ENCODE measurements at places on chromosomes 3 and 15.

- no peak for DNase-seq
These were observed 2.6 kb upstream of the C15orf62 start for GRCh38 chr15:40766906-40767837.

DNA sequence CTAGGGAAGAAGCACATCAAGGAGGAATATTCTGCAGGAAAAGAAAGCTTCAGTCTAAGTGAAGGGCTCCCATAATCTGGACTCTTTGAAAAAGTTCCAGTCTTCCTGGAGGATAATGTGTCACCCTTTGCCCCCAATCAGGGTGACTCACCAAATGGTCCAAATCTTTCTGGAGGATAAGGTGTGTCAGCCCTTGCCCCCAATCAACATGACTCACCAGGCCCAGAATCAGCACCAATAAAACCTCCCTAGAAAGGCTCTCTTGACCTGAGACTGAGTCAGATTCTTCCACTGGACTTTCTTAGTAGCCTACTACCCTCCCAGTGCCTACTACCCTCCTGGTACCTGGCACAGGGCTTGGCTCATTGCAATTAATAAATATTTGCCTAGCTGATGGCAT lies 9.5 kb upstream of the ARL14 start:
- DNase-seq = no peak

DNA sequence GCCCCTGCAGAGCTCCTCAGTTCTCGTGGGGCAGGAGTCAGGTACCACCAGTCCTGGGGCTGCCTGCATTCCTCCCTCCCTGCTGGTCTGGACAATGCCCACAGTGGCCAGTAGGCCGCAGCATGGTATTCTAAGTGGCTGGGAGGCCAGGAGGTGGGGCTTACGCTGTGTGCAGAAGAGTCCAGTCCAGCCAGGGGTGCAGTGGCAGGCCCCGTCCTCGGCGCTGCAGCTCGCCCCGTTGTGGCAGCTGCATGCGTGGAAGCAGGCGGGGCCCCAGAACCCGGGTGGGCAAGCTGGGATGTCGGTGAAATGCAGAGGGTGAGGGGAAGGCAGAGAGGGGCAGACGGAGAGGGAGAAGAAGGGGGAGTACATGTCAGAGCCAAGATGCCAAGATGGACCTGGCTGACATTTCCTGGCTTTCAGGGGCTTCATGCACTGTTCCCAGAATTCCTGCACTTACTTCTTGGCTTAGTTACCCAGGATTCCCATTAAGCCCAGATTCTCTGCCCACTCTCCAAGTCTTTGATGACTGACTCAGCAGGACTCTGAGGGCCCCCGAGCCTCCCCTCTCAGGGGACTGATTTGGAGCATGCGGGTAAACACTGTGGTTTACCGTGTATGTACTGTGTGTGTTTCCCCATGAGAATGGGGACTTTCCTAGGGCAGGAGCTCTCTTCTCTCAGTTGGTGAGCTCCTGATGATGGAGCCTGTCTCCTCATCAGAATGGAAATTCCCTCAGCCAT lies 47.5 kb downstream of the RAB11A start:
- peak; percentile 6 for DNase-seq

DNA sequence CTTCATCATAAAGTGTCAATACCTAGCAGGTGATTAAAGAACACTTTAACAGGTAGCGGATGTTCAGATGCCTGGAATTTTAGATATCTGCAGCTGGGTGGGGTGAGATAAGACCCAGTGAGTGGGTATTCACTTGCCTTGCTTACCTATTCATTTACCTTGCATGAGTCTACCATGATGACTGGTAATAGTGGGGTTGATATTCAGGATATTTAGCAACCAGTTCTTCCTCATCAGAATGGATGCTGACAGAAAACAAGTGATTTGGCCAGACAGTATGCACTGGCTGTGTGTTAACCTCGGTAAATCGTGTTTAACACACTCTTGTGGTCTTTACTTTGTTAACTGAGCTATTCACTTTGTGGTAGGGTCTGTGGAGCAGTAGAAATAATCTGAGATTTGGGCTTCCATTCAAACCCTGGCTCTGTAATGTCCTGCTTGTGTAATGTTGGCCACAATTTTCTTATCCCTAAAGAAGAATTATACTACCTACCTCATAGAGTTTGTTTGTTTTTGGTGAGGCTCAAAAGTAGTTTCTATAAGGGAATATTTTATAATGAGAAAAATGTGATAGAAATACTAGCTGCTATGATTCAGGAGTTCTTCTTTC lies 391.9 kb upstream of the TBL1XR1 start:
- no peak for DNase-seq

DNA sequence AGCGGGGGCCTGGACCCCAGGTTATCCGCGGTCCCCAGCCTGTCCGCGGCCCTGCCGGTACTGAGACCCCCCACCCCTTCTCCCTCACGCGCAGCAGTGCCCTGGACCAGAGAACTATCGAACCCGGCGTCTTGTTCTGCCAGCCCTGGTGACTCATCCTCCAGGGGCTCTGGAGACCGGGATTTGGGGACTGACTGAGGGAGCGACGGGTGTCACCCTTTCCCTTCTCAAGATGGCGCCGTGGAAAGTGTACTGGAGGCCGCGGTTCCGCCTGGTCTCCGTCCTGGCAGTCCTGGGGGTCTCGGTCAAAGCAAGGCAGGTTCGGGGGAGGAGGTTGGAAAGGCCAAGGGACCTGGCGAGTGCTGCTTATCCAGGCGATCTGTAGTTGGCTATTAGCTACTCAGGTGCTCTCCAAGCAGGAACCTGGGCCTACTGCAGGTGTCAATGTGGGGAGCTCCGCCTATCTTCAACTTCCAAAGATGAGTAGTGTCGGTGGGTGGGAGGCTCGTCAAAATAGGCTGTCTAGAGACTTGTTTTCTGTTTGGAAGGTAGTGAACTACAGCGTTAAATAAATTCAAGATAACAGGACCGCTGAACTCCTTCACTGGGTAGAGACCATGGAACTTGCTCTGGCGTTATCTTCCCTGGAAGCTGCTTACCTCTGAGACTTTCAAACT lies 790 bp downstream of the RAB5A start:
- DNase-seq = peak; percentile 29

- no peak for DNase-seq
These were observed 12.1 kb downstream of the B4GALT4 start for GRCh38 chr3:119228373-119229145.

- no peak for DNase-seq
These were observed 209.3 kb upstream of the SATB1 start for GRCh38 chr3:18634461-18634860.

GRCh38 chr3:101521211-101521701 lies 8.2 kb upstream of the SENP7 start:
- no peak for DNase-seq

GRCh38 chr3:121834157-121834670 lies 646 bp downstream of the IQCB1 start:
- no peak for DNase-seq

DNA sequence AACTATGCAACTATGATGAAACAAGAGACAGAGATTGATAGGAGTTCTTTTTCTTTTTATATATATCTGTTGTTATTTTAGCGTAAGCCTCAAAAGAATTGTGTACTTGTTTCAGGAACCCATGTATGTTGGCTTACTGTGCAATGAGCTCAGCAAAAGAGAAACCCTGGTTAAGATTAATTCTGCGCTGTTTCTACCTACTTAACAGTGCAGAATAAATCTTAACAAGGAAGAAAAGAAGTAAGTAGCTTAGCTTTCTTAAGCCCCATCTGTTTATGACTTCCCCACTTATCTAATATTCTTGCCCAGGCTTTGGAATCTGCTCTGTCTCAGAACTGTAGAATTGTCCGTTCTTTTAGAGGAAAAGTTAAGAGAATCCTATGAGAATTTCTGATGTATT lies 27.4 kb downstream of the ECT2 start:
- no peak for DNase-seq

GRCh38 chr15:41713047-41713446 lies 52.8 kb downstream of the MGA start:
- no peak for DNase-seq

DNA sequence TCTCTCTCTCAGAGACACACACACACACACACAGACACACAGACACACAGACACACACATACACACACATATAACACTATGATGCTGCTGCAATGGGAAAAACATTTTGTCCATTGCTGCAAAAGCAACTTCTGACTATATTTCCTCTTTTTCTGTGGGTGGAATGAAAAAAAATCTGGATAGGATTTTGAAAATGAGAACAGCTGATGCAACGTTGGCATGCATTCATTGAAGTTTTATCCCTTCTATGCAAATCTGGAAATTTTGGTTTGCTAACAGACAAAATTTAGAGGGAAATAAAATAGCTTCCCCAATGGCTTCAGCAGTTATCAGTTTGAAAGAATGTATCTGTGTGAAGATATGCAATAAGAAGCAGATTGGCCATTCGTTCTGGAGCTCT lies 763.4 kb upstream of the GRM7 start:
- DNase-seq = no peak

GRCh38 chr3:123343296-123344174 lies 105.4 kb downstream of the ADCY5 start:
- DNase-seq = no peak

DNA sequence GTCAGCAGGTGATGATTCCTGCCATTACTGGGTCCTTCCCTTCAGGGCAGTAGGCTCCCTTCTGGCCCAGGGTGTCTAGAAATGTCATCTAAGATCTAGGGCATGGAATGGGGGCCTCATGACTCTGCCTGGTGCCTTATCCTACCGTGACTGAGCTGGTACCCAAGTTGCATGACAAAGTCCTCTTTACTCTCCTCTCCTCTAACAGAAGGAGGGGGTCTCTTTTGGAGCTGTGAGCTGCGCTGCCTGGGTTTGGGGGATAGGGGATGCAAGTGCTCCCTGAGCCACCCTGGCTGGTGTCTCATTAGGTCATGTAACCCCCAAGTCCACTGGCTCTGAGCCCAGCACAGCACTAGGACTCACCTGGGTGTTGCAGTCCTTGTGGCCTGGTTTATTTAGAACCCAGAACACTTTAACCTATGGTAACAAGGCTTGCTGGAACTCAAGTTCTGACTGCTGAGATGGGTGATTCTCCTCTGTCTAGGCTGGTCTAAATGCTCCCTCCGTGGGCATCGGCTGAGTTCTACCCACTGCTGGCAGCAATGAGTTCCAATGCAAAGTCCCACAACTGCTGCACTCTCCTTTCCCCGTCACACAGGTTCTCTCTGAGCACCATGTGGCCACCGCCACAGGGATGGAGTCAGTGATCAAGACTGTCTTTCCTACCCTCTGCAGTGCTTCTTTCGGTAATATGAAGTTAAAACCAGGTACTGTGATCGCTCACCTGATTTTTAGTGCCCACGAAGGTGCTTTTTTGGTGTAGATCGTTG lies 34.0 kb downstream of the XXYLT1 start:
- DNase-seq = no peak

GRCh38 chr3:14471016-14471415 lies 68.6 kb downstream of the SLC6A6 start:
- no peak for DNase-seq

- no peak for DNase-seq
These were observed 50.4 kb upstream of the HACD2 start for GRCh38 chr3:123635217-123635616.

DNA sequence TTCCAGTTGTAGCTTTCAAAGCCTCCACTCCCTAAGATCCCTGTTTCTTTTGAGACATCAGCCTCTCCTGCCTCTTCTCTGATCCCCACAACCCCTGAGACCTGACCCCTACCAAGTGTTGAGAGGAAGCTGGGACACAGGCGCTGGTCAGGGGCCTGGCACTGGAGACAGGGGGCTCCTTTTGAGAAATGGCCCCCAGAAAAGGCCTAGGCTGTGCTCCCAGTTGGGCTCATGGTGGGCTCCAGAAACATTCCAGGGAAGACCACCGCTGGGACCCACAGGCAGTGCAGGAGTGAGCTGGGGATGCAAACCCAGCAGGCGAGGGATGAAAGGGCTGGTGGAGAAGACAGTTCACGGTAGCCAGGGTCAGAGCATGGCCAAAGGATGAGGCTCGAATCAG lies 16.6 kb downstream of the SSUH2 start:
- DNase-seq = no peak

GRCh38 chr3:190532731-190533203 lies 18.9 kb downstream of the IL1RAP start:
- DNase-seq = no peak

DNA sequence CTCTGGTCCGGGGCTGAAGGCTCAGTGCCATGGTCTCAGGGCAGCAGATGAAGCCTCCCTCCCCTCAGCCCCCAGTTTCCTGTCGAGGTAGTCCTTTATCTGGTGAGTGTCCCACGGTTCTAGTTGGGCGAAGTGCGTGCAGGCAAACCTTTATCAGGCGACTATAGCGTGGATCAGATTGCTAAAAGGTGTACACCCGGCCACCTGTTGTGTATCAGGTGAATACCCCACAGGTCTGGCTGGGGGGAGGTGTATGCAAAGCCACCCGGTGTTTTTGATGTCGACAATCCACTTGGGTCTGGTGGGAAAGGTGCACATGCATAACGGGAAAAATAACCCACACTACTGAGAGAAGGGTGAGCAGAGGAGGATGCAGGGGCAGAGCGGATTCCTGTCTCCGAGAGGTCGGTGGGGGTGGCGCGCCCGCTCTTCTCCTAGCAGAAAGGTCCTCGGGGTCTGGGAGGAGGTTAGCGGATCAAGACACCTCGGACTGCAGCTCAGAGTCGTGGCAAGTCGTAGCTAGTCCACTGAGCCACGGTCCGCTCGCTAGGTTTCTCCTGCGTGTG lies 507 bp downstream of the SLC12A6 start:
- DNase-seq = peak; percentile 42

DNA sequence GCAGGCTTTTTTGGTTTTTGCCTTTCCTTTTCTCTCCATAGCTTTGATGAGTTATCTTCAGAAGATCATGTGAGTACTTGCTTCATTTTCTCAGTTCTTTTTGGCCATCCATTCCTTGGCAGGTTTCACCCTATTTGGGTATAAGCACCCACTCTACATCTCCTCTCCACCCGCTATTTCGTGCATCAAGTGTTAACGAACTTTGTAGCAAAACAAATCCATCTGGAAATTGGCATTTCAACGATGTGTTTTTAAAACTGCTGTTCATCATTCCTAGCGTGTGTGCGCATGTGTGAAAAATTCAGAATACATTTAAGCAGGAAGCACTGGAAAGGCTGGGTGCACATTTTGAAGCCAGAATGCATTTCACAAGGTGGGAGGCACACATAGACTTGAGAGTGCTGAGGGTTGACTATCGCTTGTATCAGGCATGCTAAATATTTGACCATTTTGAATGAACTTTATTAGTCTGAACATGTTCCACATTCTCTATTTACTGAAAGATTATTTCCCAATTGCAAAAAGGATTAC lies 89.7 kb upstream of the FHIT start:
- no peak for DNase-seq

DNA sequence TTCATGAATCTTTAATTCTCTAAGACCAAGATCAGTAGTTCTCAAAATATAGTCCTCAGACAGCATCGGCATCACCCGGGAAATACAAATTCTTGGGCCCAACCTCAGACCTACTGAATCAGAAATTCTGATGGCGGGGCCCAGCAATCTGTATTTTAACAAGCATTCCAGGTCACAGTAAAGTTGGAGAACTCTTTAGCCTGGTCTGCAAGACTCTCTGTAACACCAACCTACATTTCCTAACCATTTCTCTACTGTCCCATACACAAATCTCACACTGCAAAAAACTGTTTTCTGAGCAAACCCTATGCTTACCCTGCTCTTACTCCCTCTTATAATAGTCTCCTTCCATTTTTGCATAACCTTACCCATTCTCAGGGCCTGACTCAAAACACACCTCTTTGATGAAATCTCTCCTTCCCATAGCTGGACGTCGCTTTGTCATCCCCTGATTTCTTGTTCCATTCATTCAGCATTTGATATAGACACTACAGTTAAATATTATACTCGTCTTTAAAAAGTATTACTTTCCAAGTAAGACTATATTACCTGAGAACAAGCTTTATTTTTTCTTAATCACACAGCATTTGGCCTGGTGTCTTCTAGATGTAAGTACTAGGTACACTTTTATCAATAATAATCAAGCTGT lies 83.3 kb upstream of the MYO5C start:
- DNase-seq = no peak

- DNase-seq = no peak
These were observed 74.0 kb downstream of the UBE2E2 start for GRCh38 chr3:23276913-23277658.
